ENCODE measurements at places on chromosomes 6 and 20. TPM values are rescaled to one million over a fixed set of nuclear protein-coding genes. Genes with fewer than 3 reads are reported as not detected.
A peak's percentile ranks its signal among the peaks of the same experiment; 100 is the strongest.

TRAM2 gene
- total RNA-seq, result 10.8 TPM

BANF2 gene
- not detected for total RNA-seq

SRSF12 gene
- not detected for total RNA-seq

SLC17A3 gene
- not detected for total RNA-seq

HDGFL1 gene
- not detected for total RNA-seq

SRMS gene
- not detected for total RNA-seq

RAET1L gene
- total RNA-seq, result not detected

XKR7 gene
- total RNA-seq, result not detected

FRK gene
- total RNA-seq, result 4.4 TPM

COL11A2 gene
- total RNA-seq, result 0.87 TPM

WFDC12 gene
- total RNA-seq, result not detected

DEFB127 gene
- total RNA-seq, result not detected

TRIM15 gene
- not detected for total RNA-seq

ASIP gene
- total RNA-seq, result 3.4 TPM

COL9A3 gene
- 1.8 TPM for total RNA-seq

C6orf52 gene
- not detected for total RNA-seq

CST4 gene
- not detected for total RNA-seq

- no peak for DNase-seq
These were observed 348.9 kb upstream of the KCNQ5 start for GRCh38 chr6:72272958-72273357.

- no peak for DNase-seq
These were observed 62.7 kb upstream of the ZNF133 start for GRCh38 chr20:18225632-18226031.

- peak; percentile 67 for DNase-seq
These were observed 97.2 kb downstream of the TMEM242 start for GRCh38 chr6:157226026-157226625.

DNA sequence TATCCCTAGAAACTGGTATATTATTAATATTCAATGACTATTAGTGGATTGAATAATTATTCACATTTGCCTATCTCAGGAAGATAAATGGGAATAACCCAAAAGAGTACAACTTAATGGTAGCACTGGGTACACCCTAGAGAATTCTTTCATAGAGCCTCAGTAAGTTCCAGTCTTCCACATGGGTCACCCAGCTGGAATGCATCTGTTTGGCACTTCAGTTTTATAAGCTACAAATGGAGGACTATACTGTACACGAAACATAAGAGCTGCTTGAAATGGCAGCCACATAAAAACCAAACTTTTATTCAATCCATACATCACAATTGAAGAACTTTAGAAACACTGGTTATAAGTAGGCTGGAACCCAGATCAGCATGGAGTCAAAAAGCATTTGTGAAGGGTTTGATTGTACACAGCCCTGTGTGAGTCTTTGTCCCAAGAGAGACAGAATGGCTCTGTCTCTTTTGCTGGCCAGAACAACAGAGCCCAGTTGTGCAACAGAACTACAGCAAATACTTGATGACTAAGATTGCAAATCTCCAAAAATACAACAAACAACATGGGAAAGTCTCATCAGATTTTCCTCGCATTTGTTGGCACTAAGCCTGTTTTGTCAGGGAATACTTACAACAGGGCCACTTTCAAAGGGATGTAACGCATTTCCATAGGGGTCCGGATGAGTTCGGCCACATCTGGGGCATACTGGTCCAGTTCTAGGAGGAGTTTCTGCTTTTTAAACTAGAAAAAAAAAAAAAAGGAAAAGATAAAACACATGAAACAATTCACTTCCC lies 39.5 kb downstream of the PIGU start:
- peak; percentile 48 for DNase-seq

GRCh38 chr6:144153260-144153659 lies 2.9 kb downstream of the STX11 start:
- no peak for DNase-seq

DNA sequence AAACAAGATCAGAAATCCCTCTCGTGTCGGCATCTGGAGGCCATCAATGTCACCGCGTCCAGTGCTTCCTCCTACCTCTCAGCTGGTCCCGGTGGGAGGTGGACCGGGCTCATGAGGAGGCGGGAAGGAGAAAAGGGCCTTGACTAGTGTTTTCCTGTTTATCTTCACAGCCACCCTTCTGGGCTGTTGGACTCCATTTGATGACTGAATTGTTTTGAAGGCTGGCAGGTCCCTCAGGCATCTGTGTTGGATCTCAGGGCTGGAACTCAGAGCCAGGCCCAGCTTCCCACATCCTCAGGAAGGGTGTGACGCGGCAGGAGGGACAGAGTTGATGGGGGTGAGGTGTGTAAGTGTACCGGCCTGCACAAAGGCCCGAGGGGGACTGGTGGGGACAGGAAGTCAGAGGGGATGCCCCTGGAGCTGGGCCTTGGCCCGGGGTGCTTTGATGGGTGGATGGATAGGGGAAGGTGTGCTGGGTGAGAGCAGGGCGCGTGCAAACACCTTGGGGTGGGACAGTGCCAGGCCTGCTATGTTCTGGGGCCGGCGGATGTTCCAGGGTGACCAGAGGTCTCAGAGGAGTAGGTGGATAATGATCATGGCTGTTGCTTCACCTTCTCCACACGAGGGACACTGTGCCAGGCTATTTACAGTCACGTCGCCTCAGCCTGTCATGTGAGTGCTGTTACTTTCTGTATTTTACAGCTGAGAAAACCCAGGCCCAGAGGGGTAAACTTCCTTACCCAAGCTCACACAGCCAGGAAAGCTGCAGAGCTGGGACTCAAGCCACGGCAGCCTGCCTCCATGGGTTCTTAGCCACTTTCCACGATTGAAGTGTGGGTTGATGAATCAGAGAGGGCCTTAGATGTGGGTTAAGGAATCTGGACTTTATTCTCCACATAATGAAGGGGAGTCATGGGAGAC lies 17.9 kb upstream of the CHMP4B start:
- DNase-seq, result peak; percentile 51

- DNase-seq, result peak; percentile 64
These were observed 52.7 kb downstream of the CDH22 start for GRCh38 chr20:46255440-46256104.

DNA sequence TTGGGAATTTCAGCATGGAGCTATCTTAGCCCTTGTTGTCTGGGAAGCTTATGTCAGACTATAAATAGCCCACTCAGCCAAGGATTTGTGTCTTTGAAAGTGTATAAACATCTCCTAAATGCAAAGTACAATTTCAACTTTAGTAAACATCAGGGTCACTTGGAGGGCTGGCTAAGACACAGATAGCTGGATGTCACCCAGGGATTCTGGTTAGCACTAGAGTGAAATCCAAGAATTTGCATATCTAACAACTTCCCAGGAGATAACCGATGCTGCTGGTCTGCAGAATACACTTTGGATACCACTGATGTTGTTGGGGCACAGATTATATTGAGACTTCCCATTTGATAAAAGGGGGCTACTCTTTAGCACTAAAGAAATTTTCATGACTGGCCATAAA lies 130.9 kb downstream of the PAX1 start:
- DNase-seq, result no peak

GRCh38 chr20:35252037-35252461 lies 25.6 kb downstream of the MMP24 start:
- no peak for DNase-seq

DNA sequence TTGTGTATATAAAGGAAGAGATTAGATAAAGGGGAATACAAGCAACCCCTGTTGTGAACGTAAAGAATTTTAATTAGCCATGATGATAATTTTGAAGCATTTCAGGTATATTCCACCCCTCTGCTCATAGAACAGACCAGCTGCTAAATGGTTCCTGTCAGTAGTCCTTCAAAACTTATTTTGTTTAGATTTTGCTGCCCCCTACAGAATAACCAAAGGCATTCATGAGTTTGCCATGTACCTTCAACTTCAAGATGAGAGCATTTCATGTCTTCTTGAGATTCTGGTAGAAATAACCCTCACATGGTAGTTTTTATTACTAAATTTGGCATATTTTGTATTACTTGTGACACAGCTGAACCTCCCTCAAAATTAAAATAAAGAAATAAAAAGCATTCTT lies 1586.7 kb downstream of the HACE1 start:
- DNase-seq, result no peak

DNA sequence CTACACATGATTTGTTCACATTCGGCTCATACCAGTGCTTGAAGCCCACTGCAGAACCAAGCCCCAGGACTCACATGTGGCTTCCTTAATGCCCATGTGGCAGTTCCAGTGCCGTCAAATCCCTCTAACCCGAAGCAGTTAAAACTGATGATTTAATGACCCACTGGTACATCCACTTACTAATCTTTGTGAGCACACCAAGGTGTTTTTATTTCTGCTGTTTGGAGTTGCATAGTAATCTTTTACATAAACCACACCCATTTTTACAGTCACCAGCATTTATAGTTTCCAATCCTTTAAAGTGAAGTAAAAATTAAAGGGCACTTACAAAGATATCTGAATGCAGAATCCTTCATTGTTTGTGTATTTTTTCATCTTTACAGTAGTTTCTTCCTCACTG lies 232.0 kb downstream of the ANKRD60 start:
- DNase-seq, result no peak

- peak; percentile 34 for DNase-seq
These were observed 34.7 kb downstream of the TAF4 start for GRCh38 chr20:62030834-62031434.

- DNase-seq, result no peak
These were observed 81.5 kb downstream of the BMP2 start for GRCh38 chr20:6848992-6849391.

- DNase-seq, result no peak
These were observed 15.7 kb downstream of the MANEA start for GRCh38 chr6:95593025-95593424.

GRCh38 chr20:19049514-19049913 lies 162.9 kb upstream of the SLC24A3 start:
- peak; percentile 75 for DNase-seq

GRCh38 chr6:134707342-134708031 lies 242.4 kb downstream of the ALDH8A1 start:
- DNase-seq, result no peak

DNA sequence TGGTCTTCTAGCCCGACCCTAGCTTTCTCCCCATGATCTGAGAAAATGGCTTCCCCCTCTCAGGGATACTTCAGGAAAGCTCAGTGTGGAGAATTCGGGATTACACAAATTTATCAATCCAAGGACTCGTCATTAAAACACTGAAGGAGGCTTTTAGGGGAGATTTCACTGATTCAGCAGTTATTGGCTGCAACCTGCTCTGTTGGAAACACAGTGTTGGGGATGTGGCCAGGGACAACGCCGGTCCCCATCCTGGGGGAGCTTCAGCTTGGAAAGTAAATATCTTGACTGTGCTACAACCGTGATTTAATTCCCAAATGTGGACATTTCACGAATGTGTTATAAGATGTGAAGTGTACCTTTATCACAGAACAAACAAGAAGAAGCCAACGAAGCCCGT lies 44.8 kb upstream of the ZNF831 start:
- no peak for DNase-seq

DNA sequence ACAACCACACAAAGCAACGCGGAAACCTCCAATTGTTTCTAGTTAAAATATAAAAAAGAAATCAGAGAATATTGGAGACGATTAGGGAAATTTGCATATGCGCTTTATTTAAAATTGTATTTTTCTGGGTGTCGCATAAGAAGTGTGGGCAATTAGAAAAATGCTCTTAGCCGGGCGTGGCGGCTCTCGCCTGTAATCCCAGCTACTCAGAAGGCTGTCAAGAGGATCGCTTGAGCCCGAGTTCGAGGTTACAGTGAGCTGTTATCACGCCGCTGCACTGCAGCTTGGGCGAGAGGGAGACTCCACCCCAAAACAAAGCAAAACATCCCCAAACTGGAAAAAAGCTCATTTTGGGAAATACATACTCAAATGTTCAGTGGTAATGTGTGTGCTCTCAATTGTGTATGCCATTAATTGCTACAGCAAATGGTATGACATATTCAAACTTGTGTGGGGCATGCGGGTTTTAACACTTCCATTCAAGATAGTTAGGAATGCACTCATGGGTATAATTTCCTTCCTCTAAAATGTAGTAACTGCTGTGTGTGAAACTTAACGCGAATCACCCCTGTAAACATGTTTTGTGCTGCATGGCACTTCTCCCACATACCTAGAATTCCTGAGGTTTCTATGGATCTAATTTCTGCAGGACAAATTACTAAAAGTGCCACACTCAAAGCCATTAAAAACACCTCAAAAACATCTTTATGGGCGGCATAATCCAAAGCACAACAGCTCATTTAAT lies 54.7 kb upstream of the HFE start:
- no peak for DNase-seq

GRCh38 chr6:110939429-110940200 lies 18.9 kb upstream of the GTF3C6 start:
- DNase-seq, result no peak

GRCh38 chr20:13338999-13339411 lies 117.9 kb downstream of the ISM1 start:
- DNase-seq, result no peak

DNA sequence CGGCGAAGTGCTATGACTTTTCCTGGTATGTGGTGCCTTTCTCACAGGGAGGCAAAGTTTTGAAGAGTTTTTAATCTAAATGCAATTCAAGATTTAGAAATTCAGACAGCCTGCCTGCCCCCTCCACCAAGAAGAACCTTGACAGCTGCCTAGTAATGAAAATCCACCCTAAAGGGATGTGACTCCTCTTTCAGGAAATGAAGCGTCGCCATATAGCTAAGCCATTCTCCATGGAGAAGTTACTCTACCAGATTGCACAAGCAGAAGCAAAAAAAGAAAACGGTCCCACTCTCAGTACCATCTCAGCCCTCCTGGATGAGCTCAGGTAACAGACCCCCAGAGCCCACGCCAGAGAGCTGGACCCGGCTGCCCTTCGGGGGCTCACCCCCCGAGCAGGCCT lies 150.1 kb downstream of the DTNBP1 start:
- no peak for DNase-seq

GRCh38 chr6:168660400-168660945 lies 219.5 kb downstream of the SMOC2 start:
- no peak for DNase-seq

DNA sequence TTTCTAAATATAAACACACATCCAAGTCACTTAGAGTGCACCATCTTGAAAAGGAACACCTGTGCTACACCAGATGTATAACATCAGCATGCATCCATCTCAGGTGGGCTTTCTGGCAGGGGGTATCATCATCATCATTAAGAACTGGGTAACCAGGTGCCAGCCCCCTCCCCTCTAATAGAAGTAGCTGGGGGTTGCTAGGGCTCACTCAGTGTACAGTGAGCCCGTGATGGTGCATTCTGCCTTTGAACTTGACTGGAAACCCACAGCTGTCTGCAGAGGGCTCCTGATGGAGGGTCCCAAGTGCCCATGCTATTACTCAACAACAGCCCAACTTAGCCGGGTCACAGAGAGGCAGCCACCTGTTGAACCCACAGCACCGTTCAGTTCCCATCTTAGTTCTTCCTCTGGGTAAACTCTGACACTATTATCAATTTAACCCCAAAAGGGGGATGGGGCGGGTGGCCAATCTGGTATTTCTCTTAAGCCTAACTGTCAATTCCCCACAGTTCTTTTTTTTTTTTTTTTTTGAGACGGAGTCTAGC lies 32.7 kb upstream of the CCND3 start:
- no peak for DNase-seq

DNA sequence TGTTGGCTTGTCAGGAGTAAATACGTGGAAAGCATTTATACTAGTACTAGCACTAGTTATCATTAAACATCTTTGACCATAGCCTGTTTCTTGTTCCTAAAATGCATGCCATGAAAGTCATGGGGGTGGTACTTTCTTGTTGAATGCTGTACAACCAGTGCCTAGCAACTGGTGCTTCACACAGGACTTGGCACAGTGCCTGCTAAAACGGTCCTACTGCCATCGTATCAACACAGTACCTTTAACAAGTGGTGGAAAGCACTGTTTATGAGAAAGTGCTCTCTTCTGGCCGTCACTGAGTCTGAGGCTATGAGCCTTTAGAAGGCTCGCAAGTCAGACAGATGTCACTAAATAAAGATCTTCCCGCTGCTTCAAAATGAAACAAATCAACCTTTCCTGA lies 21.6 kb downstream of the ZNFX1 start:
- DNase-seq, result no peak

Data from heart left ventricle (tissue), 16 donors.